ENCODE measurements at places on chromosomes 7 and 10. TPM values are rescaled to one million over a fixed set of nuclear protein-coding genes. Genes with fewer than 3 reads are reported as not detected.

DNA sequence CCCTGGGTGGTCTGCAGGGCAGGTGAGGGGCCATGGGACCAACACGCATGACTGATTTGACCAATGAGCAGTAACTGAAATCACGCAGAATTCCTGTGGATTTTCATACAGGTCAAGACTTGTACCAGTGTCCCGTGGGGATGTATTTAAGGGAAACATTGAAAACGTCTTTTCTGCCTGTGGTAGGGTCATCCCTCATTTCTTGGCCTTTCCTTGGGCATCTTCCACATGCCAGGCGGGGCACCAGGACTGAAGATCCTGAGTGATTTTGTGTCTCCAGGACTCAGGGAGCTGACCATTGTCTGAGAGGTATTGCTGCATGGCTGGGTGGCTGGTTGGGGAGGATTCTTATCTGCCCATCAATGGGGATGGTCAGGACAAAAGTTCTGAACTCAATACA, 289.0 kb downstream of the GLRX3 start:
- H3K4me1 ChIP-seq = no peaks in the 10 kb centered on the region
- DNase-seq = no peak
- no peak overlapping the region for H3K27ac ChIP-seq
- no peak overlapping the region for H3K4me3 ChIP-seq
- H3K36me3 ChIP-seq = no peaks in the 10 kb centered on the region
- H3K27me3 ChIP-seq = no peaks in the 10 kb centered on the region

DNA sequence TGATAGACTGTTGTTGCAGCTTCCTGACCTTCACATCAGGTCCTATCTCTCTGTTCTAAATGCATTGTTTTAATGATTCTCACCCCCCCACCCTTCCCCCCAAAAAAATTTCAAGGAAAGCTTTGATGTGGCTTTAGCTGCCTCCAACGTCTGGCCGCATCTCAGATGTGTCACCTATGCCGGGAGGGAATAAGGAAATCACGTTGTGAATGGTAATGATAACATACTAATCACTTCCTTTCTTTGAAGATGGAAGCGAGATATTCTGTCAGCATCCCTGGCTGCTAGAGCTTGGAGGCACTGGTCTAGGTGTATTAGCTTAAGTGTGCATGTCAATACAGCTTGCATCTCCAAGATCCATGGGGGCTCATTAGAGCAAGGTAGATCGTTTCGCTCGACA, 89.6 kb downstream of the VTI1A start:
- no peaks in the 10 kb centered on the region for H3K27me3 ChIP-seq
- no peak overlapping the region for H3K27ac ChIP-seq
- no peak for DNase-seq
- no peaks in the 10 kb centered on the region for H3K36me3 ChIP-seq
- H3K4me1 ChIP-seq = no peaks in the 10 kb centered on the region

DNA sequence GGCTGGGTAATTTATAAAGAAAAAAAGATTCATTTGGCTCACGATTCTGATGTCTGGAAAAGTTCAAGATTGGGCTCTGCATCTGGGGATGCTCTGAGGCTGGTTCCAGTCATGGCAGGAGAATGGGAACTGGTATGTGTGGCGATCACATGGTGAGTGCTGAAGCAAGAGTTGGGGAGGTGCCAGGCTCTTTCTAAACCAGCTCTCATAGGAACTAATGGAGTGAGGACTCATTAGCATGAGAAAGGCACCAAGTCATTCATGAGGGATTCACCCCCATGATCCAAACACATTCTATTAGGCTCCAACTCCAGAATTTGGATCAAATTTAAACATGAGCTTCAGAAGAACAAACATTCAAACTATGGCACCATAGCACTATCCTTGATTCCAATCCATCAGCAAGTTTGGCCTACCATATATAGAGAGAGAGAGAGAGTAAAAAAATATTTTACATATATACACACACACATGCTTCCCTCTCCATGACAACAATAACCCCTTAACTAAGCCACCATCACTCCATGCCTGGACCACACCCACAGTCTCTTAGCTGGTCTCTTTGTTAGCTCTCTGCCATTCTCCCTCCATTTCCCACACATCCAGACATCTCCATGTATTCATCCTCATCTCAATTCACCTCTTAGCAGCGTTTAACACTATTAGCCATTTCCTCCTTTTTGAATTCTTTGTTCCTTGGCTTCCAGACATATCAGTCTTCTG, 57.9 kb downstream of the NPY start:
- no peaks in the 10 kb centered on the region for H3K36me3 ChIP-seq
- H3K4me1 ChIP-seq = no peaks in the 10 kb centered on the region
- H3K27ac ChIP-seq = no peak overlapping the region
- H3K4me3 ChIP-seq = no peak overlapping the region
- no peak for DNase-seq
- no peaks in the 10 kb centered on the region for H3K27me3 ChIP-seq

- no peak overlapping the region for H3K27ac ChIP-seq
- H3K4me3 ChIP-seq = no peak overlapping the region
- no peak for DNase-seq
- no peaks in the 10 kb centered on the region for H3K36me3 ChIP-seq
Observed at GRCh38 chr7:98091061-98091460, 15.6 kb upstream of the LMTK2 start.

HPSE2 gene
- not detected for total RNA-seq

VIPR2 gene
- total RNA-seq = not detected

- H3K36me3 ChIP-seq = no peaks in the 10 kb centered on the region
- no peaks in the 10 kb centered on the region for H3K4me1 ChIP-seq
- H3K27ac ChIP-seq = no peak overlapping the region
- H3K4me3 ChIP-seq = no peak overlapping the region
- no peaks in the 10 kb centered on the region for H3K27me3 ChIP-seq
- no peak for DNase-seq
Observed at GRCh38 chr7:2116989-2117591, 115.7 kb downstream of the MAD1L1 start.

DNA sequence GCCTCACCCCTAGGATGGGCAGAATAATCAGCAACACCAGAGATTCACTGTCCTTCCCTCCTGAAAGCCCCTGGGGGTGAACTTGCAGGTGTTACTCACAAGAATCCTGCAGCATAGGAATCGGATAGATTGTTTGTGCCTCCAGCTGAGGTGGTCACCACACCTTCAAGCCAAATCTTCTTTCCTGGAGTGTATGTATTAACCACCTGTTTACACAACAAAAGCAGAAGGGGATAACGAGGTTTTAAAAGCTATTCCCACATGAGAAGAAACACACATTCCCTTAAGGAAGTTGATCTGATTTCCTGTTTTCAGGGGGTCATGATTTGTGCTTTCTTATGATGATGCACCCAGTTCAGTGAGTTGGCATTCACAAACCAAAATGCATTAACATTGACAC, 173.8 kb upstream of the HPS1 start:
- H3K27me3 ChIP-seq = peaks cover 12% of the 10 kb centered on the region
- H3K27ac ChIP-seq = no peak overlapping the region
- DNase-seq = no peak
- H3K4me1 ChIP-seq = no peaks in the 10 kb centered on the region

KEL gene
- total RNA-seq = not detected

DNA sequence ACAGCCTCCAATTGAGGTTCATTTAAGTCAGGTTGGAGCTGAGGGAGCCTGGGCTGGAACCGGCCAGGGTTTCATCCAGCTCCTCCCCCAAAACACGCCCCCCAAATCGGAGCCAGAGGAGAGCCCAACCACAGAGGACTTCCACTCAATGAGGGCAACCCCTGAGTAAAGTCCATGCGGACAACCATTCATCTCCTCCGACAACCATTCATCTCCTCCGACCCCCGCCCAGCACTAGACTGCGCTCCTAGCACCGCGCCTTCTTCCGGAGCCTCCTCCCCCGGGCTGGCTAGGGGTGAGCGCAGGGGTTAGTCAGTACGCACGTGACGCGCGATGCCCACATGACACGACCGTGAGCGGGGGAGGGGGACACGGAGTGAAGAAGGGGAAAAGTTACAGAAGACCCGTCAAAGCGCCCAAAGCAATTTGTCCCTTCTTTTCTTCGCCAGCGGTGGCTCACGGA, 1.4 kb downstream of the MAGI2 start:
- peak overlapping the region; percentile 67 for H3K4me3 ChIP-seq
- no peaks in the 10 kb centered on the region for H3K36me3 ChIP-seq
- no peak overlapping the region for H3K27ac ChIP-seq
- H3K4me1 ChIP-seq = peaks cover 5% of the 10 kb centered on the region

DNA sequence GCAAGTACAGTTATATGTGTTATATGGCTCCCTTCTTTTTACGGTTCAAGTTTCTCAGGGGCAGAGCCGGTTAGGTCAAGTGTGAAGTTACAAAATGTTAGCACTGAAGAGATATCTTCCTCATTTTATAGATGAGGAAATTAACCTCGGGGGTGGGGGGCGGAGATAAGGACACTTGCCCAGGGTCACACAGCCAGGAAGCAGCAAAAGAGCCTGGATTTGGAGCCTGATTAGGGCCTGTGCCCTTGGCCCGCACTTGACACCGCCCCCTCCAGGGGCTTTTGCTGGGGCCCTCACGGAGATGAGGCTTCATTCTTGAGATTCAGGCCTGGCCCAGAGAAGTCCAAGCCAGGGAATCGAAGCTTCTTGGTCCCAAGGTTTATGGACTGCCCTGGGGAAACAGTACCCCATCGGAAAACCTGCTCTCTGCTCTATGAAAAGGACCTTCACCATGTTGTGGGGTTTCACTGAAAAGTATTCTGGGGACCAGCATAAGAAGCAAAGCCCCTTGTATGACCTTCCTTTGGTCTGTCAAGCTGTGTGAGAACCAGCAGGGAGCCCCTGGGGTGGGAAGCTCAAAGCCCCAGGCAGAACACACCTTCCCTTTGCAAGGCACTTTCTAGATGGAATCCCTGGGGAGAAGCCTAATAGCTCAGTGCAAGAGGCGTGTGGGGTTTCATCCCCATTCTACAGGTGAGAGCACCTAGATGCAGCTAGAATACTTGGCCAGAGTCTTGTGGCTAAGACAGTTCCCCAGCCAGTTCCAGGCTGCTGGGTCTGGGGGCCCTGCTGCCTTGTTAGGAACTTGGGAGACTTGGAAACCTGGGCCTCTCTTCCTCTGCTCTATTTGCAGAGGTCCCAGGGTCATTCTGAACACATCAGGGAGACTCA, 21.9 kb downstream of the UNC5B start:
- no peak overlapping the region for H3K4me3 ChIP-seq
- no peaks in the 10 kb centered on the region for H3K36me3 ChIP-seq
- H3K27ac ChIP-seq = no peak overlapping the region
- DNase-seq = no peak

GRCh38 chr10:10935032-10935431, 82.6 kb upstream of the CELF2 start:
- no peaks in the 10 kb centered on the region for H3K4me1 ChIP-seq
- DNase-seq = no peak
- H3K36me3 ChIP-seq = no peaks in the 10 kb centered on the region
- no peaks in the 10 kb centered on the region for H3K27me3 ChIP-seq

DNA sequence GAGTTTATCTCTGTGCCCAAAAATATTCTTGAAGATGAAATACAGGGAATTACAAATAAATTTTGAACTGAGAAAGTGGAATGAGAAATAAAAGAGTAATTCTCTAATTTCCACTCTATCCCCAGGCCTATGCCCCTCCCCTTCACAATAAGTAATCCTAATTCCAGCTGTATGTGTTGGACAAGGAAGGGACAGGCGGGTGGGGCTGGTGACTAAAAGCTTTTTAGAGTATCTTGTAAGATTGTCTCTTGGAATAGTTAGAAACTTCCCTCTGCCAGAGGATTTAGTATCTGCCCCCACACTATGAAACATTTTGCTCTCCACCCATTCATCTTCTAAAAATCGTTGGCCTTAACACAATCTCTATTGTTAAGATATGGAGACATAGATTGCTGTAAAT, 199.2 kb downstream of the MBL2 start:
- H3K27ac ChIP-seq = no peak overlapping the region
- H3K4me1 ChIP-seq = no peaks in the 10 kb centered on the region
- DNase-seq = no peak
- no peak overlapping the region for H3K4me3 ChIP-seq
- H3K27me3 ChIP-seq = no peaks in the 10 kb centered on the region

GRCh38 chr10:73965890-73966768, 31.8 kb upstream of the VCL start:
- H3K4me3 ChIP-seq = peak overlapping the region; percentile 43
- peaks cover 38% of the 10 kb centered on the region for H3K4me1 ChIP-seq
- peak; percentile 99 for DNase-seq
- no peaks in the 10 kb centered on the region for H3K36me3 ChIP-seq
- no peaks in the 10 kb centered on the region for H3K27me3 ChIP-seq
- peak overlapping the region; percentile 99 for H3K27ac ChIP-seq

ACTL6B gene
- total RNA-seq = not detected

DNA sequence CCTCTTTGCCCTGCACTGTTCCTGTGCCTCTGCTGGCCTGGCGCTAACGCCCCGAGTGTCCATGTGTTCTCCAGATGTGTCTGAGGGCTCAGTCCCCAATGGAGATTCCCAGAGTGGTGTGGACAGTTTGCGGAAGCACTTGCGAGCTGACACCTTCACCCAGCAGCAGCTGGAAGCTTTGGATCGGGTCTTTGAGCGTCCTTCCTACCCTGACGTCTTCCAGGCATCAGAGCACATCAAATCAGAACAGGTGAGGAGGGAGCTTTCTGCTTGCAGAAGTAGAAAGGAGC, 60.9 kb downstream of the PAX2 start:
- H3K27ac ChIP-seq = no peak overlapping the region
- no peak for DNase-seq
- H3K27me3 ChIP-seq = peaks cover 97% of the 10 kb centered on the region
- H3K4me1 ChIP-seq = no peaks in the 10 kb centered on the region
- no peaks in the 10 kb centered on the region for H3K36me3 ChIP-seq
- H3K4me3 ChIP-seq = no peak overlapping the region

GNG11 gene
- total RNA-seq = 4.4 TPM

DNA sequence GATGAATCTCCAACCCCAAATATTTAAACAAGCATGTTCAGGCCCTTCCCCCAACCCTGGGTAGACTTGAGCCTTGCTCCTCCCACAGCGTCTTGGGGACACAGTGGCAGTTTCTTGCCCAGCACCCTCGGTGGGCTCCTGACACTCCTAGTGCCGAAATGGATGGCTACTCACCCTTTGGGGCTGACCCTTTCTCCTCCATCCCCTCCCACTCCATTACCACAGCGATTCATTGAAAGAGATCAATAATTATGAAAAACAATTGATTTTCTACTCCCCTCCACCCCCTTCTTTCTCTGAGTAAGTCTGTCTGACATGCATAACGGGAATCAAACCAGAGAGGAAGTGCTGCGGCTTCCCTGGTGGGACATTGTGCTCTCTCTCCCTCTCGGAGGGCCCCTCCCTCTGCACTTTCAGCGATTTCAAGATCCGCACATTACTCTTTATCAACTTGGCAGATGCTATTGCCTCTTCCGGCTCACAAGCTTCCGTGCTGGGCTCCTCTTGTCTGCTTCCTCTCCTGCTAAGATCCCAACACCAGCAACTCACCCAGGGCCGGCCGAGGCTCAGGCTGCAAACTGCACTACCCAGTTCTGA, 79.0 kb upstream of the PLXNA4 start:
- no peak for DNase-seq
- peaks cover 7% of the 10 kb centered on the region for H3K27me3 ChIP-seq
- H3K36me3 ChIP-seq = no peaks in the 10 kb centered on the region
- H3K4me1 ChIP-seq = no peaks in the 10 kb centered on the region

DNA sequence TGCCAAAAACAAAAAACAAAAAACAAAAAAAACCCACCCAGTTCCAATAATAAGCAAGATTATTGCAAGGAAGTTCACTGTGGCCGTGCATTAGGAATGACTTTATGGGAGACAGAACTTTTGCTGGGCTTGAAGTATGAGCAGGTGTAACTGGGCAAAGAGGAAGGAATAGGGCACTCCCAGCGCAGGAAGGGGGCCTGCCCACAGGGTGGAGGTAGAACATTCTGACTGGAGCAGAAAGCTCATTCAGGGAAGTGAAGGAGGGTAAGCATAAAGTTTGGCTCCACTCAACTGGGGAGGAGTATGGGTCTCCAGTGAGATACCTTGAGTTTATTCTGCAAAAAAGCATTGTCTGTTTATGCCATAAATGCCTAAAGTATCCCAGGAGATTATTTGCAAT, 42.1 kb upstream of the WIPF3 start:
- DNase-seq = no peak
- peaks cover 23% of the 10 kb centered on the region for H3K27me3 ChIP-seq
- H3K27ac ChIP-seq = no peak overlapping the region
- no peak overlapping the region for H3K4me3 ChIP-seq
- H3K36me3 ChIP-seq = no peaks in the 10 kb centered on the region
